ENCODE measurements at places on chromosomes 4 and X.
A peak's percentile ranks its signal among the peaks of the same experiment; 100 is the strongest.

- peak; percentile 86 for DNase-seq
Measured at GRCh38 chrX:148905400-148905799, 405.0 kb downstream of the AFF2 start.

DNA sequence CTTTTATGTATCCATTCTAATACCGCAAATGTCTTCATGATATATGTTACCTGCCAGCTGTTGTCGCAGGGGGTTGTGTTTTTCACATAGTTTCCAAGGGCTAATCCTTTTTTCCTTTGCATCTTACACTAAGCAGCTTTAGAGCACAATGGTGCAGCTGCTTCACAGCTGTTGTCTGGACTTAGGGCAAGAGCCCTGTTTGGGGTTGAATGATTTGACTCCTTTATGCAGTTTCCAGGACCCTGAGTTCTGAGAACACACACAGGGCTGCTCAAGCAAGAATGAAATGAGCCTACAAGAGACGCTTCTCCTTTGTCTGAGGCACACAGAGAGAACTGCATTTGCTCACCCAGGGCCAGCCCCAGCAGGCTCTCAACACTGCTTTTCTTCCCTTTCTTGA is 20.2 kb downstream of the CCNG2 start:
- no peak for DNase-seq

DNA sequence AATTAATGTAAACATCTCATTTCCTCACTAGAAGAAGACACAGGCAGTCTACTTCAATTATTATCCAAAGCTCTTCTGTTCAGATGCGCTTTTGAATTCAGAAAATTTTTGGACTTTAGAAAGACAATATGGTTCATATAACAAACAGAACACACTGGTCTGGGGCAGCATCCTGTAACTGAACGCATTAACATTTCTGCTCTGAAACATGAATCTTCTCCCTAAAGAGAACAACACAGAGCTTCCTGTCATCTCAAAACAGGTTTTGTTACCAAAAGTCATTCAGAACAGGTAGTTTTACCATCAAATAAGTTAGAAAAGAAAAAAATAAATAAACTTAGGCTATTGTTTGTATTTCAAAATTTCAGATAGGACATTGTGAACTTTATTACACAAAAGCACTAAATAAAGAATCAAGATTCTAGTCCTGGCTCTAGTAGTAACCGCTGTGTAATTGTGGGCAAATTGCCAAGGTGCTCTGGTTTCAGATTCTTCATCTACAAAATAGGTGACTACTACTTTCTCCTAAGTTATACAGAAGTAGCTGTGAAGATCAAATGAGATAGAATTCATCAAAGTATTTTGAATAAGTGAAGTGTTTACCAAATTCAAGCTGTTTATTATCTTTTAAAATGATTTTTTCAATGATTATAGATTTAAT is 252.3 kb upstream of the RASGEF1B start:
- DNase-seq = no peak

GRCh38 chrX:39492497-39493162 is 605.1 kb downstream of the BCOR start:
- DNase-seq = no peak

DNA sequence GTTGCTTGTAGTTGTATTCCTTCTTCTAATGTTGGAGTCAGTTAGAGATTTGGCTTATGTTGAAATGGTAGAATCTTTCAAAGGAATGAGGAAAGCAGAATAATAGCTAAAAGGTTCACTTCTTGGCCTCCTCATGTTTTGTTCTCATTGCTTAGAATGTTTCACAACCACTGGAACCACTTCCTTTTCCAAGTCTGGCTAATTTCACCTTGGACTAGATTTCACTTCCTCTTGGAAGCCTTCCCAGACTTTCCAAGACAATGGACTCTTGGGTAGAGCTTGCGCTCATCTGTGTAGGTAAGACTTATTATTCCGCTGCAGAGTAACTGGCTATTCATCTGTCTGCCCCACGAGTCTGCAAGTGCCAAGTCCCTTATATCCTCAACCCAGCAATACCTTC is 8.3 kb downstream of the SPATA18 start:
- DNase-seq = no peak

- DNase-seq = no peak
Measured at GRCh38 chr4:2991243-2991642, 27.9 kb downstream of the GRK4 start.

DNA sequence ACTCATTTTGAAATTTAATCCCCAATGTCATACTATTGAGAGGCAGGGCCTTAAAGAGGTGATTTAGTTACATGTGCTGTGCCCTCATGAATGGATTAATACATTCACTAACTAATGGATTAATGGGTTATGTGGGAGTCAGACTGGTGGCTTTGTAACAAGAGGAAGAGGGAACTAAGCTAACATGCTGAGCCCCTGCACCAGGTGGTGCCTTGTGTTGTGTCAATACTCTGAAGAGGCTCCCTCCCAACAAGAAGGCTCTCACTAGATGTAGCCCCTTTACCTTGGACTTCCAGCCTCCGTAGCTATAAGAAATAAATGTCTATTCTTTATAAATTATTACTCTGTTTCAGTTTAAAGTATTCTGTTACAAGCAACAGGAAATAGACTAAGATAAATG is 411.9 kb upstream of the EMCN start:
- DNase-seq = no peak

GRCh38 chr4:119693126-119693525 is 64.5 kb upstream of the PDE5A start:
- DNase-seq = no peak

DNA sequence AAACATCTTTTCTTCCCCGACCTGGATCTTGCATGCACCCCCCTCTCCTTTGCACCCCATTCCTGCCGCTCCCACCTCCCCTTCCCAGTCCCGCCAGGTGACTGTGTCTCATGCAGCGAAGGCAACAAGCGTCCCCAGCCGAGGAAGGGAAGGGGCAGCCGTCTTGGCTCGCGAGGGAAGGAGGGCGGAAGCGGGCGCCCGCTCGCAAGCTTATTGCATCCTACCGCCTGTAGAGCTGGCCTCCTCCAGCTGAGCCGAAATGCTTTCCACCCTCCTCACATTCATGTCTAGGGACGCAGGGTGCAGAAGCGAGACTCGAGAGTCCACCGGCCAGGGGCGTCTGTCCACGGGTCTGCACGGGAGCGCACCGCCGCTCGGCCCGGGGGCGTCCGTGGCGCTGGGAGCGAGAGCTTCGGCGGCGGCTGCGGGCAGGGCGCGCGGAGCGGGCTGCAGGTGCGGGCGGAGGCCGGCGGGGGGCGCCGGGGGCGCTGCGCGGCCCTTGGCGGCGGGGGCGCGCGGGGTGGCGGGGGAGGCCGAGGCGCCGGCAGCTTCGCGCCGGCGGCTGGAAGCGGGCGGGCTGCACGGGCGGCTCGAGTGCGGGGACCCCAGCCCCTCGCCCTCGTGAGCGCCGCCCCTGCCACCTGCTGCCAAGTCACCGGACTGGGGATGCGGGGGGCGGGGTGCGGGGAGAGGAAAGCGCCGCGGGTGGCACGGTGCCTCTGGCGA is at the start of gene KCNIP4:
Gene KCNIP4 (minus strand): TSS at position 426 of the 726 bp plus-strand sequence.
- DNase-seq = peak; percentile 28

DNA sequence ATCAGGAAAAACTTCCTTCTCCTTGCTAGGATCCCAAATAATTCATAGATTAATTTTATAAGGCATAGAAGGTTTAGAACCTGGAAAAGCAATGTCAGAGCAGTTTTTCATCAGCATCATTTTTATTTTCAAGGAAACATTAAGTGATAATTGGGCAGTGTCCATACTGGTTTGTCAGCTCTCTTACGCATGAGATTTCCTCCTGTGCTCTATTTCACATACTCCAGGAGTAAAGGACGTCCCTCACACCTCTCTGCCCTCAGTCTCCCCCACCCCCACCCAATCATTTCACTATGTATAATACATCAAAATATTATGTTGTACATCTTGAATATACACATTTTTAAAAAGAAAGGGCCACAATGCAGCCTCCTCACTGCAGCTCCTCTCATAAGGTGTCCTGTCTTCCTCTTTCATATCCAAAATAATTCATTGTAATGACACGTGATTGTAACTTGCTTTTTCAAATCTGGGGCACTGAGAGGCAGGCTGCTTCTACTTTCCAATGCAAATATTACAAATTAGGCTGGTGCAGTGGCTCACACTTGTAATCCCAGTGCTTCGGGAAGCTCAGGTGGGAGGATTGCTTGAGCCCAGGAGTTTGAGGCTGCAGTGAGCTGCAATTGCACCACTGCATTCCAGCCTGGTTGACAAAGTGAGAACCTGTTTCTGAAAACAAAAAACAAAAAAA is 34.4 kb downstream of the ARHGEF38 start:
- DNase-seq = no peak

DNA sequence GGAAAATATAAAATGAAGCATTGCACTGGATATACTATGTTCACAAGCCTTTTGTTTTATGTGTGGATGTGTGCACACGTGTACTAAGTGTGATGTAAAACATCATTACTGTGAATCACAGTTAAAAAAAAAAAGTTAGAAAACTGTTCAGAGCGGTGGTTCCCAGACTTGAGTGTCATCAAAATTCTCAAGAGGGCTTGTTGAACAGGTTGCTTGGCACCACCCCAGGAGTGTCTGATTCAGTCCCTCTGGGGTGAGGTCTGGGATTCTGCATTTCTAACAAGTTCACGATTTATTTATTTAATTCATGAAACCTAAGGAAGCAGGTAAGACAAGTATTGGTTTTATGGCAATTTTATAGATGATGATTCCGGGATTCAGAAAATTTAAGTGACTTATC is 1.8 kb downstream of the CENPU start:
- no peak for DNase-seq

Data from ELF-1 (cell line).